ENCODE measurements at places on chromosomes 3 and 15.

DNA sequence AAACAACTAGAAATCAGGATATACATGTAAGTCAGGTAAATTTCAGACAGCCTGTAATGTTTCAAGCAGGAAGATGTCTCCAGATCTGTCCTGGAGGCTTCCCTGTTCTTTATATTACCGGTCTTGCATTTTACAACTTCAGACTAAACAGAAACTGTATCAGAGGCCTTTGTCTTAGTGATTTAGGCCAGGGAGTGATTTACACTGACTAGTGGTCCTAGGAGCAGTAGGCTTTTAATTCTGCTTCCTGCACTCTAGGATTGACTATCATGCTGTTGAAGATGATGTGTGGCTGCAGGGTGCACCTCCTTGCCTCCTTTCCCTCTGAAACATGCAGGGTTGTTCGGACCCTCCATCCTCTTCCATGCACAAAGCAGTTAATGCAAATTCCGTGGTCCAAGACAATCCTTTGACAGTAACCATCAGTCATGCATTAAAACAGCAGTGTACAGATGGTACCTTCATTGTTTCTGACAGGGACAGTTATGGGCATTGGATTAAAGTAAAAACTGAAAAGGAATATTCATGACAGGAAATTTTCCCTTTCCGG is 27.6 kb downstream of the CHRNA7 start:
- DNase-seq: no peak

DNA sequence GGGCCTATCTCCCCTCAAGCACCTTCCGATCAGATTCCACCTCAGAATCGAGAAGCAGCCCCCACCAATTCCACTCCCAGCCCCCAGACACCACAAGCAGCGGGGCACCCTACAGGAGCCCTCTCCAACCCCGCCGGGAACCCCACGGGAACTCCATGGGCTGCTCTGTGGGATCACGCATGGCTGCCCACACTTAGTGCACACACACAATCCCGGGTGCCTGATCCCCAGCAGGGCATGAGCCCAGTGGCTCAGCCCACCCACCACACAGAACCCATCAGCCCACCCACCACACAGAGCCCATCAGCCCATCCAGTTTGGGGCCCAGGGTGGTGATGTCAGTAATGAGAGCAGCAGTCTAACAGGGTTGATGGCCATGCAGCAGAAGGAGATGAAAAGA is 141.6 kb upstream of the LINGO1 start:
- DNase-seq: no peak

DNA sequence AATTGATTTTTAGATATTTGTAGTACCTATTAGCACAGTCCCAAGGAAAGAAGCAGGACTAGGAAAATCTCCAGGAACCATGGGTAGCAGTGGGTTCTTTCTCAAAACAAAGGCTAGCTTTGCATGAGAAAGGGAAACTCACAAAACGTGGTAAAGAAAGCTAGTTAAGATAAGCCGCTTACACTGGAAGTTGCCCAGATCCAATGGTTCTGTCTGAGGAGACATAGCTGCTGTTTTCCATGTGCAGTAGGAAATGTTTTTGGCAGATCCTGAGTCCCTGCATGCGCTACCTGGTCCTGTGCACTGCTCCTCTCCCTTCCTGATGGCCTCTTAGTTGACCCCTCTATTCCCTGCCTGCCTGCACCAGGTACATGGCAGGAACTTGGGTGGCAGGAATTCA is 60.4 kb downstream of the TFG start:
- no peak for DNase-seq

- DNase-seq: no peak
Observed at GRCh38 chr15:65571971-65572370, 39.0 kb downstream of the INTS14 start.

- no peak for DNase-seq
Observed at GRCh38 chr3:9678493-9678892, 25.1 kb upstream of the CPNE9 start.

DNA sequence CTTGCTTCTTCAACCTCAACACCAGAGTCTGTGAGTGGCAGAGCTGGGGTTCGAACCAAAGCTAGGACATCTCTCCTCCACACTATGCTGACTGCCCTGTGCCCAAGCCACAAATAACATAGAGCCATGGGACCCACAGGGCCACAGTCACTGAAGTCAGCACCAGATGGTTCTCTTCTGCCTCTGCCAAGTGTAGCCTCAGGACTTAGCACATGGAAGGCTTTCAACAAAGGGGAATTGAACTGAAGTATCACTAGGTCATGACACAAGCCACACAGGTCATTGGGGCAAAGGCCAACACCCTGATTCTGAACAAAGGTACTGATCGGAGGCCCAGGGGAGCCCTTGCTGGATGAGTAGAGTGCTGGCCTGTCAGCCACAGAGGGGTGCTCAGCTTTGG is 83.6 kb downstream of the BDH1 start:
- DNase-seq: no peak

GRCh38 chr3:45758871-45759270 is 37.5 kb downstream of the SLC6A20 start:
- no peak for DNase-seq

GRCh38 chr15:93213281-93213680 is 124.3 kb upstream of the RGMA start:
- DNase-seq: no peak

- DNase-seq: no peak
Observed at GRCh38 chr15:82830427-82831173, 21.2 kb downstream of the WHAMM start.

Measured in iPS DF 6.9 (cell line).